HFFc6 (cell line): ENCODE measurements at places on chromosomes 3 and 15. TPM values are rescaled to one million over a fixed set of nuclear protein-coding genes. Genes with fewer than 3 reads are reported as not detected.

SPINK8 gene
- total RNA-seq = not detected in 3 replicates

SRGAP3 gene
- total RNA-seq = 0.23 to 0.64 TPM (median 0.59 TPM) in 3 replicates

ARHGEF26 gene
- not detected in 3 replicates for total RNA-seq

OCA2 gene
- total RNA-seq = not detected in 3 replicates

ZNF621 gene
- 18.1 to 20.5 TPM (median 19.3 TPM) in 3 replicates for total RNA-seq

DCBLD2 gene
- 234 to 501 TPM (median 367 TPM) in 3 replicates for total RNA-seq

LZTFL1 gene
- 12.2 to 20.0 TPM (median 16.6 TPM) in 3 replicates for total RNA-seq

TRPM1 gene
- total RNA-seq = 0.18 TPM in 1 of 2 replicates, not detected in the other

PSMD2 gene
- 620 to 794 TPM (median 764 TPM) in 3 replicates for total RNA-seq

TBC1D5 gene
- total RNA-seq = 39.2 to 46.0 TPM (median 42.2 TPM) in 3 replicates

IL17RE gene
- total RNA-seq = 0.37 to 0.92 TPM (median 0.59 TPM) in 3 replicates

UBA7 gene
- 13.2 to 27.3 TPM (median 15.7 TPM) in 3 replicates for total RNA-seq

SMCO1 gene
- total RNA-seq = not detected in 3 replicates

TMEM108 gene
- total RNA-seq = not detected in 3 replicates

FSIP1 gene
- 1.2 to 1.6 TPM (median 1.4 TPM) in 3 replicates for total RNA-seq

ACTL6A gene
- 52.2 and 64.6 TPM in 2 replicates for total RNA-seq

MUC20 gene
- total RNA-seq = not detected in 3 replicates

FEZF2 gene
- total RNA-seq = not detected in 3 replicates

ARPP21 gene
- not detected in 3 replicates for total RNA-seq

GRAMD1C gene
- total RNA-seq = 5.6 to 6.4 TPM (median 6.0 TPM) in 3 replicates

THUMPD3 gene
- 47.6 to 53.1 TPM (median 50.1 TPM) in 3 replicates for total RNA-seq

PLCH1 gene
- total RNA-seq = 0.05 TPM in 1 of 3 replicates, not detected in the others

CASR gene
- not detected in 3 replicates for total RNA-seq

C2CD4B gene
- not detected in 3 replicates for total RNA-seq

LIPH gene
- 0.23 and 1.8 TPM in 2 replicates for total RNA-seq

DNAH12 gene
- 0.05 TPM in 1 of 3 replicates, not detected in the others for total RNA-seq

MANF gene
- total RNA-seq = 175 to 196 TPM (median 192 TPM) in 3 replicates

UACA gene
- total RNA-seq = 136 to 292 TPM (median 221 TPM) in 3 replicates

PLCB2 gene
- 0.37 to 0.50 TPM in 2 of 3 replicates, not detected in the other for total RNA-seq

HTR3E gene
- total RNA-seq = not detected in 3 replicates

GPR156 gene
- 0.15 to 0.31 TPM (median 0.29 TPM) in 3 replicates for total RNA-seq

PYGO1 gene
- 8.2 to 9.1 TPM (median 8.6 TPM) in 3 replicates for total RNA-seq

SNURF gene
- 15.9 to 19.1 TPM (median 16.1 TPM) in 3 replicates for total RNA-seq
